Activated CD8-positive, alpha-beta memory T cell treated with anti-CD3 and anti-CD28 coated beads for 24 hours (primary cell): ENCODE measurements at places on chromosomes 4 and X.

GRCh38 chrX:133523526-133523925 lies 108.2 kb upstream of the GPC4 start:
- DNase-seq, result no peak

DNA sequence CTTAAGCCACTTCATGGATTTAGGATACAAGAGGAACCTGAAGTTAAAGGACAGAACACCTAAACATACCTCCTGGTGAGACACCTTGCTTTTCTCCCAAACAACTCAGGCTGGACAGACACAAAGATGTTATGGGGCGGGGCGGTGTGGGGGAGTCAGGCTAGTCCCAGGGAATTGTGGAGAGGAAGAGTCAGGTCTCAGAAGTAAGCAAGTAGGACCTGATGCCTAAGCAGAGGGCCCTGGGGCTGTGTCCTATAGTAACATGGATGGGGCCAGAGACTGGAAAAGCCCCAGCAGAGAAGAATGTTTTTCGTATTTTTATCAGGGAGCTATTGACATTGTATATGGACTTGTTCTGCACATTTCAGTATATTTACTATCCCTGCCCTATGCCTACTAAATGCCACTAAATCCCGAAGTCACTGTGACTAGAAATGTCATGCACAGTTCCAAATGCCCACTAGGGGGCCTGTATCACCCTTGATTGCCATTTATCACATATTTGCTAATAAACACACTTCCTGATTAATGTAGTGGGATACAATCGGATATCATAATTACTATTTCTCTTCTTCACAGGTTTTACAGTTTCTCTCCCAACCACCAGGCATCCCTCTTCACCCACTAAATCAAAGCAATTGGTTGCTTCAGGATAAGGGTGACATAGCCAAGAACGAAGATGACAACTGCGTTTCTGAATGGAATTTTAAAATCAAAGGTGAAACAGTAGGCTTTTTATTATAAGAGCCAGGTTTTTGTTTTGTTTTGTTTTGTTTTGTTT lies 23.8 kb upstream of the ARHGAP10 start:
- DNase-seq, result peak; percentile 73

DNA sequence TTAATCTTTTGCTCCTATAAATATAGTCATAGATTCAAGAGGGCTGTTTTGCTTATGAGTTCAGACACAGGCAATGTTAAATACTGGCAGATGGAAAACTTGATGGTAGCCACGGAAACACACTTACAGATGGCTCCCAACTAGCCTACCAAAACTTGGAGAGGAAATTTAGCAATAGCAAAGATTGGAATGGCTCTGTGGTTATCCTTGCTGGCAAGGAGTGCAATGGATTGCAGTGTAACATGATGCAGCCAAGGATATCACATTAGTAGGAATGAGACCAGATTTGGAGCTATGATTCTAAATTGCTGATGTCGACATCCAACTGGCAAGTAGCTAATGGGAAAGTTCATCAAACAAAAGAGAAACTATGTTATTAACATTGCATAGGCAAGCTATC lies 791.0 kb upstream of the DIAPH2 start:
- DNase-seq, result no peak

- DNase-seq, result peak; percentile 59
Observed at GRCh38 chr4:1403591-1404572, 2.4 kb downstream of the NKX1-1 start.

- DNase-seq, result no peak
Observed at GRCh38 chr4:5960252-5960880, 57.9 kb downstream of the C4orf50 start.

DNA sequence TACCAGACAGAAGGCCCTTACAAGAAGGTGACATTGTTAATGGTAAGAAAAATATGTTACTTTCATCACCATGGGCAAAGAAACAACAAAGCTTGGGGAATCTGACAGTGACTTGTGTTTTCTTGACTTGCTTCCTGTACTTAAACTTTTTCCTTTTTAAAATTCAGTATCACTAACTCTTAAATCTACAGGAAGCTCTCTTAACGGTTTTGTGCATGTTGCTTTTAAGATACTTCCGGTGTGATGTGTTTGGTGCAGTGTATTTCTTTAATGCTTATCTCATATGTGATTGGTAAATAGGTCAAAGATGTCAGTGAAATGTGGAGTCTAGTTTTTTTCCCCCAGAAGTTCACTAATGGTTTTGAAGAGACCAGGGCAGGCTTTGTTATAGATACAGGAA lies 45.2 kb downstream of the ADH5 start:
- no peak for DNase-seq

DNA sequence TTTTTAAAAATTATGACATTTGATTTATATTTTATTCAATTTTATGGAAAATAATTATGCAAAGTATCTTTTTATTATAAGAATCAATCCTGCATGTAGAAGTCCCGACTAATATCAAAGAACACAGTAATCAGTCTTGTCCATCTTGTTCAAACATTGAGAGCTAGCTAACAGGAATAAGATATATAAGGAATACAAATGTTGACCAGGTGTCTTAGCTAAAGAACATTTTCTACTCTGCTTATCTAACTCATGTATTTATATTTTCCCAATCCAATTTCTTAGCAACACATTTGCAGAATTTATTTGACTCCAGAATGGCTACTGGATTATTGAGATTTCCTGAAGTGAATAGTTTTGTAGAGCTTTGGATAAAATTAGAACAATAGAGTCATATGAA lies 61.5 kb upstream of the NR3C2 start:
- DNase-seq, result no peak

DNA sequence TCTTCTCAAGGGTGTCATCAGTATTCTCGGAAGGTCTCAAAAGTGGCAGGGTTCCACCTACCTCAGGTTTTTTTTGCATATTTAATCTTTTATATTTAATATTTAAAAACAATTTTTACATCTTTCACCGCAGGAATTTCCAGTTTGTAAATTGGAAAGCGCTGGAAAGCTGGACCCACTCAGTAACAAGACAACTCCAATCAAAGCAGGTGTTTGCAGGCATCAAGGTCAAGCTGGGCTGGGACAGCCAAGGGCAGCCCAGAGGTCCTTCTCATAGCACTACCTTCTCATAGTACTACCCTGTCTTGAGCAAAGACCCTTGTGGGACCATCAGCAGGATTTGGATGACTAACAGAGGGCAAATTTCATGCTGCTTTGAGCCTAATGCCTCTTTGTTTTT lies 160.1 kb downstream of the TET2 start:
- no peak for DNase-seq

GRCh38 chr4:76204936-76205335 lies 8.7 kb downstream of the SCARB2 start:
- no peak for DNase-seq

GRCh38 chr4:86508436-86508835 lies 85.7 kb upstream of the PTPN13 start:
- DNase-seq, result no peak
